EH (cell line): ENCODE measurements at places on chromosomes 4 and X.

DNA sequence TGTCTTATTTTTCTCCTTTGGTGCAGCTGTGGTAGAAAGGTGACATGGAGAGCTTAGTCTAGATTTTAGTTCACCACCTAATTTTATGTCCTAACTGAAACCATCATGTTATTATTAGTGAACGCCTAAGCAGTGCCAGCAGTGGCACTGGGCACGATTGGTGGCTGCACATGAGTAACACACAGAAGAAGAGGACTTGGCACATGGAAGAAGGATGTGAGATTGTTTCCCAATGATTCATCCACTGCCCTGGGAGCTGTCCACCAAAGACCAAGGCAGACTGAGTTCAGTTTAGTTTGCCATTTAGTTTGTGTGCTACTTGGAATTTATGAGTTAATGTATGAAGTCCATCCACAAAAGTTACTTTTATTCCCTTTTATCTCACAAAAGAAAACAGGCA is 68.1 kb upstream of the NAP1L5 start:
- peak; percentile 93 for DNase-seq

DNA sequence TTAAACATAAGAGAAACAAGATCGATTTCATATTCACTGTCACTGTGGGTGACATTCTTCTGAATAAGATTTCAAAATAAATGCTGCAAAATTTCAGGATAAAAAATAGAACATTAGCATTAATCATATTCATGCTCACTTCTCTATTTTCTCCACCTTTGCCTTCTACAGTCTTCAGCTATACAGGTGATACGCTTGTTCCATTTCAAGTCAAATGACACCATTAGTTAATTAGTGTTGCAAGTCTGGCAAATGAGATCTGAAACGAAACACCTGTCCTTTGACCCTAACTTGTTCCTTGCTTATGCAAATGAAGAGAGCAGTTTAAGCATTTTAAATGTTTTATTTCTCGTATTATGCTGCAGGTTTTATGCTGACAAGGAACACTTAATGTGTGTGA is 667.5 kb upstream of the MAGEB2 start:
- DNase-seq, result no peak

DNA sequence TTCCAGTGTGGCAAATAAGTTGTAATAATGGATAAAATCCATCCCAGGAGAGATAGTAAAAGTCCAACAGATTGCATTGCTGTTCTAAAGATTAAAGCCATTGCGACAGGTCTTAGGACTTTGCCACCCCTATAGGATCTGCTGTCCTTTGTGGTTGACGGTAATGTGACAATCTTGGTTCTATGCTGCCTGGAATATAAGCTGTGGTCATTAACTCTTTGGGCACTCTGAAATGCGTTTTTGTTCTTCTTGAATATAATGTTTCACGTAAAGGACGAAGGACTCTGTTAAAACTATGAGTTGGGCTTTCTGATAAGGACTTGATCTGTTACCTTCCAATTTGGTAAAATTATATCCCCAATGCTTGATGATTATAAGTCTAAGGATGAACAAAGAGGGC is at the start of gene CLDN24:
Gene CLDN24, minus strand, starts transcription at position 101 of the 400 bp plus-strand sequence. Its CDS starts 0 bp downstream, at position 101.
- DNase-seq, result no peak

DNA sequence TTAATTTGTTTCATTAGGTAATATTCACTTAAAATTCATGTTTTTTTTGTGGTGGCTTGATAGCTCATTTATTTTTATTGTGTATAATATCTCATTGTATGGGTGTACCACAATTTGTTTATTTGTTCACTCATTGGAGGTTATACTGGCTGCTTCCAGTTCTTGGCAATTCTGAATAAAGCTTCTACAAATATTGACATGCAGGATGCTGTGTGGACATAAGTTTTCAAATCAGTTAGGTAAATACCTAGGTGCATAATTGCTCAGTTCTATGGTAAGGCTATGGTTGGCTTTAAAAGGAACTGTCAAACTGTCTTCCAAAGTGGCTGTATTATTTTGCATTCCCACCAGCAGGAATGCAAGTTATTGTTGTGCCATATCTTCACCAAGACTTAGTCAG is 504.5 kb upstream of the GALNTL6 start:
- DNase-seq, result no peak

DNA sequence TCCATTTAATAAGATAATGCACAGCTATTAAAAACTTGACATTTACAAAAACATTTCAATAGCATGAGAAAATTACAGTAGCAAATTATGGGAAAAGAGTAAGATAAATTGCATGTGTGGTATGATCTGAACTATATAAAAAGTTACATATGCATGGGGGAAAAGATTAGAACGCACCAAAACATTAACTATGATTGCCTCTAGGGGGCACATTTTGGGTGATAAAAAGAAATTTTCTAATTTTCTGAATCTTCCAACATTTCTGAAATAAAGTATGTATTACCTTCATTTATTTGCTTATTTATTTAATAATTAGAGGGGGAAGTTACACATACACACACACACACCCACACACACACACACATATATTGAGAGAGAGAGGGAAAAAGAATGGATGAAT is 19.6 kb upstream of the KDM5C start:
- no peak for DNase-seq

- no peak for DNase-seq
Measured at GRCh38 chr4:102431608-102431961, 69.6 kb upstream of the NFKB1 start.

DNA sequence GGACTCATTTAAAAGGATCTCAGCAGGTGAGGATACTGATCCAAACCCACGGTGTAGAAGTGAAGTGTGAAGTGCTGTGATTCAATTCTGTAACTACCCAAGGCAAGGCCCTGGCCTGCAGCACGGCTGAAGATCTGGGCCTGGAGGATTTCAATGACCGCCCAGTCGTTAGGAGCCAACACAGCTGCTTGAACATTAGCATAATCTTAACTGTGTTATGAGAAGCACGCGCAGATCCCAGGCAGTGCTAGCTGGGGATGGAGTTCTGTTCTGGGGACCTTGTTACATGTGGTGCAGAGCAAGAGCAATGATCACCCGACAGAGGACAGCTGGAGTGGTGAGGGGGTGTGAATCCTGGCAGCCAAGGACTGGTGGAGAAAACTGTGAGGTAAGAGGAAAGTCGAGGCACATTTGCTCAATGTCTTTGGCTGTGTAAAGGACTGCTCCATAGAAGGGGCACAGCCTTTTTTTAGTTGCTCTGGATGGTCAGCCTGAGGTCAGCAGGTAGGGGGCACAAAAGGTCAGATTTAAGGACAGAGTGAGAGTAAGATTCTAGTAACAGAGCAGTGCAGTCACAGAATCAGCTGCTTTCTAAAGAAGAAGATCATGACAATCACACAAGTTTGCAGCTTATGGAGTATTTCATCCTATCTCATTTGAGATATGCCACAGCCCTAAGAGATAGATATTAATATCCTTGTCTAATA is 181.8 kb downstream of the DCLK2 start:
- no peak for DNase-seq

- no peak for DNase-seq
Measured at GRCh38 chrX:107714206-107714891, 61.2 kb downstream of the TSC22D3 start.

DNA sequence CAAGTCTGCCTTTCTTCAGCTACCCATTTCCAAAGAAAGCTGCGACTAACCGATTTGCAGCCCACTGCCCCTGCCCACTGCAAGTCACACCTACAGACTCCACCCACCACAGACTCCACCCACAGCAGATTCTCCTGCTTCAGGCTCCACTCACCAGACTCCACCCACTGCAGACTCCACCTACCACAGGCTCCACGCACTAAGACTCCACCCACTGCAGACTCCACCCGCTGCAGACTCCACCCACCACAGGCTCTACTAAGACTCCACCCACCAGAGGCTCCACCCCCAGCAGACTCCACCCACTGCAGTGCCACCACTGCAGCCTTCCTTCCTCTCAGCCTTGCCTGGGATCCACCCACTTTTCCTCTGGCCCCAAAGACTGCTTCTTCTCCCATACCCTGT is 41.3 kb downstream of the ABLIM2 start:
- peak; percentile 48 for DNase-seq

DNA sequence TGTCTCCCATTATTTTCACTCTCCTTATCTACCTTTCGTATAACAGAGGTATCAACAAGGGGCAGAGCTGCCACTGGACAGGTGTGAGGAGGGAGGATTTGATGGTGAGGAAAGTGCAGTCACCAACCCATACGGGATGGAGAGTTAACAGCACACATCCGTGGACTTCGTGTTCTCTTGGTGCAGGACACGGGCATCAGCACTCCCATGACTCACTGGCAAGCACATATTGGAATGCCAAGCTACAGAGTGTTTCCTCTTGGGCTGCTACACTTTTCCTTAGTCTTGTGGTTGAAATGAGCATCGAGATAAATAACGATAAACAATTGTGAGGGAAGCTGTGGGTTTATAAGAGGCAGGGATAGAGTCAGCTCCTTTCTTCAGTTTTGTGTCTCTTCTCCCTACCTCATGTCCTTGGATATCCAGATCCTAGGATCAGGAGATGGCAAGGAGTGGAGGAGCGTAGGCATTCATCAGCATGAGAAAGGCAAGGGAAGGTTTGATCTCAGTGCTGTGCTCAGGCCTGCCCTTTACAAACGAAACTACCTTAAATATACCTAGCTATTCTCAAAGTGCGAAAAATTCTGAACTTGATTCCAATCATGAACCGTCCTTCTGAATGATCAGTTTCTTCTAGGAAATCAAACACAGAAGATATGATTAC is 96.3 kb downstream of the ZNF827 start:
- DNase-seq, result no peak

DNA sequence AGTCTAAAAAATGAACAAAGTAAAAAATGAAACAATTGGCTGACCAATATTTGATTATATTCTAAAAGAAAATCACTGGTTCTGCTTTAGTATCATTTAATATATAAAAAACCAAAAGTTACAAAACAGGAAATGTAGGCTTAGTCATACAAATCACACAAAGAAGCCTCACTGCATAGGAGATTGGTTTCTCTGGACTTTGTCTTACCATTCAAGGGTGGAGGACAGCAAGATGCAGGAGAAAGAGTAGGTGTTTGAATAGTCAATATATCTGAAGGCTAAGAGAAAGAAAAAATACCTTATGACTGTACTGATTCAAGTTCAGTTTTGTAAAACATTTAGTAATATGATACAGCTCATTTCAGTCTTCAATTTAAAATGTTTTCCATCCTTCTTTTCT is 28.6 kb upstream of the TAF9B start:
- DNase-seq, result no peak

GRCh38 chrX:138765051-138765450 is 53.5 kb upstream of the FGF13 start:
- DNase-seq, result no peak

GRCh38 chr4:10371869-10372471 is 85.3 kb downstream of the ZNF518B start:
- DNase-seq, result peak; percentile 84

GRCh38 chr4:86818211-86818610 is 31.0 kb downstream of the SLC10A6 start:
- DNase-seq, result peak; percentile 91
